ENCODE measurements at places on chromosomes 7 and 10. TPM values are rescaled to one million over a fixed set of nuclear protein-coding genes. Genes with fewer than 3 reads are reported as not detected.

Gene BTBD16
- 0.44 TPM for total RNA-seq

Gene RAPGEF5
- total RNA-seq, result 0.18 TPM

Gene CTBP2
- 102 TPM for total RNA-seq

Gene PRKCQ
- total RNA-seq, result 4.2 TPM

Gene GNA12
- 37.4 TPM for total RNA-seq

Gene MSRB2
- total RNA-seq, result 15.7 TPM

Gene CPXM2
- not detected for total RNA-seq

Gene UPK3BL2
- total RNA-seq, result 3.8 TPM

Gene ANLN
- total RNA-seq, result 72.1 TPM

Gene NUTM2B
- total RNA-seq, result 0.50 TPM

Gene CALML3
- not detected for total RNA-seq

Gene IFIT1
- 7.0 TPM for total RNA-seq

Gene IGFBP3
- total RNA-seq, result 302 TPM

Gene DGKI
- 0.38 TPM for total RNA-seq

Gene GPAM
- total RNA-seq, result 7.6 TPM

Gene ENTPD1
- 0.05 TPM for total RNA-seq

Gene PTPRN2
- total RNA-seq, result 0.91 TPM

Gene ABCC2
- total RNA-seq, result 192 TPM
